Mucosa of descending colon (tissue), 3 donors: ENCODE measurements at places on chromosomes 11 and 22. TPM values are rescaled to one million over a fixed set of nuclear protein-coding genes. Genes with fewer than 3 reads are reported as not detected.

TREH gene
- total RNA-seq = 1.1 TPM

GRCh38 chr11:12765428-12765827 is 91.2 kb downstream of the TEAD1 start:
- DNase-seq = peak; percentile 27

GRCh38 chr22:47605441-47605840 is 843.0 kb downstream of the TBC1D22A start:
- DNase-seq = no peak

- peak; percentile 68 for DNase-seq
Measured at GRCh38 chr11:18115360-18116127, 9.7 kb upstream of the SAAL1 start.

GRCh38 chr22:33720166-33720878 is 200.0 kb downstream of the LARGE1 start:
- DNase-seq = no peak

DNA sequence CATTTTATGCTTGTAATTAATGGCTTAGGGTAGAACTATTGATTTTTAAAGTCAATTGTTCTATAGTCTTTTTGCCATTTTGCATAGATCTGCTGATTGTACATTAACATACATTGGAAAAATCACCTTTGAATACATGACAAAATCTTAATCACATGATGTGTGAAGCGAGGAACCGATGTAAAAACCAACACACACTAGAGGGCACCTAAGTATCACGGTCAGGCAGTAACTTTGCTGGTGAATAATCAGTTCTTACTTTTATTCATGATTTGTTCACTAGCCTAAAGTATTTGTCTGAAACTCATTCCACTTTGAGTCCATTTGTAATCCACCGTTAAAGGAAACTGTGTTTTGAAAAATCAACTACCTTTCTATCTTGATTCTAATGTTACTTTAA is 28.2 kb downstream of the JHY start:
- DNase-seq = no peak

DNA sequence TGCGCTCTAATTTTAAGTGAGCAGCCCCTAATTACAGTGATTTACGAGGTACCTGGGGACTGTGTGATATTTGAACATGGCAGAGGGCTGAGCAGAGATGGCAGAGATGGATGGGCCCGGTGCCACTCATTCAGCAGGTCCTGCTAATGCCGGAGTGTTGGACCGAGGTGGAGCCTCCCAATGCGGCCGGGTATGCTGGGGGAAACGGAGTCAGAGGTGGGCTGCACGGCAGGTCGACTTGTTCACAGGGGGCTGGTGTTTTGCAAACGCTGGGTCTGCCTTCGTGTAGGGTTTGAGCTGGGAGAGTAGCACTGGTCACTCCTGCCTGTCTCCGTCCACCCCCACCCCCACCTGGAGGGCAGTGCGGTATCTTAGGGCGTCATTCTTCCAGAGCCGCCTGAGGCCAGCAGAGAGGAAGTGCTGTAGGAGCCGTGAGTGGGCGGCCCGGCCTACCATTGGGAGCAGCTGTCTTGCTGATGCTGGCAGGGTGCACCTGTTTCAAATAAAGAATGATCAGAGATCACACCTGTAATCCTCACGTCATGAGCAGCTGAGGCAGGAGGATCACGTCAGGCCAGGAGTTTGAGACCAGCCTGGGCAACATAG is 122.6 kb downstream of the IGLL1 start:
- DNase-seq = no peak
